ENCODE measurements at places on chromosomes 3 and 15.

DNA sequence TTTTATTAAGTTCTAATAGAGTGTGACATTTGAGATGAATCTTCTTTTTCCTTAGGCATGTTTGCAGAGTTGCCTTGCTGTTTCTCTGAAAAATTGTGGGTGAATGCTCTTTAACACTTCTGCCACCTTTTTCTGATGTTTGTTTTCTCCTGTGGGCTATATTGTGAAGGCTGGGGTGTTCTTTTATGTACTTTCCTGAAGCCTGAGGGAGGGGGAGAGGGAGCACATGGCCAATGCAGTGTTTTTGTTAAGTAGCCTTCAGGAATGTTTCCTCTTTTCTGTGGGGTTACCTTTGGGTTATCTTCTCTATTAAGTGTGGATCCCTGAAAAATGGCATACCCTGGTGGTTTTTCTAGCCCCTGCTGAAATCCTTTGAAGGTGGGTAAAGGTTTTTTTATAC, 50.2 kb downstream of the CMC1 start:
- DNase-seq: no peak

DNA sequence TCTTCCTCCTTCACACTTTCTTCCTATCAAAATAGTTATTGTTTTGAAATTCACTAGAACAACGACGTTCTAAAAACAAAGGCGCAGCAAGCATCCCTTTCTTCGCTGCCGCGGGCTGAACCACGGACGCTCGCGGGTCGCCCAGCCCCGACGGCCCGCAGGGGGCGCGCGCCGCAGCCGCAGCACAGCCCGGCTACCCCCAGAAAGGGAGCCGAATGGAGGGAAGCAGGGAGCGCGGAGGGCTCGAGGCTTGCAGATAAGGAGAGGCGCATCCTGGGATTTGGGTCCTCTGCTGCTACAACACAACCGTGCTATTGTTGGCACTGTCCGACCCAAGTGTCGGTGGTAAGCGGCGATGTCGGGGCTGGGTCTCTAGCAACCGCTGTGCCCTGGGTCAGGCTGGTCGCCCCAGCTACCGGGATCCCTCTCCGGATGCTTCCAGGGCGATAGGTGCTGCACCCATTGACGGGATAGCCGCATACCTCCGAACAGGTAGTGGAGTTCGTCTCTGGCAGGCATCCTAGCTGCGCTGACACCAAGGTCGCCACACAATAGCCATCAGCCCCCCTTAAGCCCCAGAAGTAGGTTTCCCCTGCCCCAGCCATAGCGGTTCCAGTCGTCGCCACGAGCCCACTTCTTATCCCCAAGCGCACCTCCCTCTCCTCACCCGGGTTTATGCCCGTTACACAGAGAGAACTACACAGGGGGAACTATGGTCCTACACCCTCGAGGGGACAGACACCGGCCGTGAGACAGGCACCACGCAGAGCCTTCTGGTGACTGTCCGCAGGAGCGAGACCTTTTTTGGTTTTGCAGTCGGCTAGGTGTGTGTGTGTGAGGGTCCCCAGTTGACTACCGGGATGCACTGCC, 6.0 kb downstream of the ONECUT1 start:
- DNase-seq: no peak

DNA sequence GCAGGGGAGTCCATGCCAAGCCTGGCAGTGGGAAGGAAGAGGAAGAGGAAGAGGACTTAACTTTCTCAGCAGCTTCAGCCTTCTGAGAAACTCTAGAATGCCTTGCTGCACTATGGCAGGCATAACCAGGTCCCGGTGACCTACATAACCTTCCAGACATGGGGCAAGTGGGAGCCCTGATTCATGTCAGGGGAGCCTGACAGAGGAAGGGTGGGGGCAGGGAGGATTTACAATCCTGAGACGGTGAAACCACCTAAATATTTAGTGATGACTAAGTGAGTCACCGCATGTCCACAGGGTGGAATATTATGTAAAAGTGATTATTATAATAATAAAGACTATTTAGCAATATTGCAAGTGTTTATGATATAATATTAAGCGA, 46.7 kb downstream of the AMOTL2 start:
- DNase-seq: no peak

- no peak for DNase-seq
Observed at GRCh38 chr15:48721061-48721810, 75.7 kb upstream of the FBN1 start.

DNA sequence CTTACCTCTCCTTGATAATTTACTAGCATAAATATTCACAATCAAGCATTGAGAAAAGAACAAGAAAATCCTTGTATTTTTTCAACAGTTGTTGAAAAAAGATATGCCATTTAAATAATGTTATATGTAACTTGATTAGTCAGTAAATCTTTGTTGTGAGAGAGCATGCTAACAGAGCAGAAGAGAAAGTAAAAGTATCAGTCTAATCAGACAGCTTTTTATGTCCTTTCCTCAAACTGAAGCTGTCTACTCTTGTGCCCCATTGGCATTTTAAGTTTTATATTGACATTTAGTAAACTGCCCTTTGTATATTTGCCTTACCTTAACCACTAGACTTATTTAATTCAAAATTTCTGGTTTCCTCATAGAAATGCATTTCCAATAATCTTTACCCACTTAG, 668.7 kb downstream of the OTOL1 start:
- DNase-seq: no peak

GRCh38 chr3:115975353-115975752, 352.0 kb downstream of the GAP43 start:
- no peak for DNase-seq

Measured in stimulated activated CD4-positive, alpha-beta T cell treated with anti-CD3 and anti-CD28 coated beads, Interleukin-4, amount 100 ng/mL, for 48 hours (primary cell).